ENCODE measurements at places on chromosomes 3 and 15.

DNA sequence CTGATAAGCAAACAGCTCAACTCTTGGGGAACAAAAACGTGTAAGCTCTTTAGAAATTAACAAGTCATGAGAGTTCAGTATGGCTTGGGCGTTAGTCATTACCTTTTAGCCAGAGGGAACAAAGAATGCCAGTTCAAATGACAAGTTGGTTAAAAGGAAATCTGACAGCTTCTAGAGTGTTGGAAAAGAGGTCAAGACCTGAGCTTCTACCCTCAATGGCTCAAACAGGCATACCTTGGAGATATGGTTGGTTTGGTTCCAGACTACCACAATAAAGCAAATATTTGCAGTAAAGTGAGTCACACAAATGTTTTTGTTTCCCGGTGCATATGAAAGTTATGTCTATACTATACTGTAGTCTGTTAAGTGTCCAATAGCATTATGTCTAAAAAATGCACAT lies 136.1 kb downstream of the CACNA1D start:
- DNase-seq: no peak

DNA sequence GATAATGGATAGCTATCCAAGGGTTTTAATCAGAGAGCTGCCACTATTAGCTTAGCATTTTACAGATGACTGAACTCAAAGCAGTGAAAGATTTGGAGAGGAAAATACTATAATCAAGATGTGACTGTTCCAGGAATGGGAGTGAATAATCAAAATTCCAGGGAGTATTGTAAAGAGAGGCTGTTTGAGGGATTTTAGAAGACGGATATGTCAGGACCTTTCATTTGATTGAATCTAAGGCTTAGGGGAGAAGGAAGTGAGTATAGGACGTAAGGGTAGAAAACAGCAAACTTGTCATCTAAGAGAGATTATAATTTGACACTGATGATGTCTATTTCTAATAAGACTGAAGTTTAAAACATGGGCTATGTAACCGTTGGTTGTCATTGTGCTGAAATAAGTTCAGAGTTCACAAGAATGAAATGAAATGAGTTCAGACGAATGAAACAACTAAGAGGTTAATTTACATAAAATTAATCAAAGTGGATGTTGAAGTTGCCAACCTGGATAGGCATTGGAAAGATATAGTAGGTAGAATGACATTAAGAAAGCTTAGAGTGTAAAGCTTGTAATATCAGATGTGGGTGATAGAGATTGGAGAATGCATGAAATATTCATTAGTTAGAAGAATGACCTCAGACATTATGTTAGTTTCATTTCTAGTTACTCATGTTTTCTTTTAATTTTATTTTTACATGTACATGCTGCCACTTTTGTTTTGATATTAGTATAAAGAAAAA lies 842.8 kb downstream of the SI start:
- DNase-seq: no peak

- no peak for DNase-seq
These were observed 16.3 kb downstream of the RPS27L start for GRCh38 chr15:63140936-63141335.

DNA sequence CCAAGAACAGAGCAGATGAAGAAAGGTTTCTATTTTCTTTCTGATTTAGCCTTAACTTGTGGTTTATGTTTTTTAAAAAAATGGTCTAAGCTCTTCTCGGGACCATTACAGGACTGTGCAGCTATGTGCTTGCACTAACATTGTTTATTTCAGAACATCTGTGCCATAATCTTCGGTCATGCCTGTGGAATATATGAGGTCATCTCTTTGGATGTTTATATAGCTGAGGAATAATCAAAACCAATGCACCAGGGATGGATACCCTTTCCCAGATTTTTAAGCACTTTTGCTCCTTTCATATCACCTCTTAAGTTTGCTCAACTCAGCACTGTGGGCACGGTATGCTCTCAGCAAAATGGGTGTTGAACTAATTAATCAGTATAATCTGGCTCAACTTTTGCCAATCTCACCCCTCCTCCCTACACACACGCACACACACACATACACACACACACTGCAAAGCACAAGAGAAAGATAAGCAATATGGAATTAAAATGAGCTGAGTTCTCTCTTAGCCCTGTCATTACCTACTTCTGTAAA lies 268.5 kb upstream of the TMC3 start:
- no peak for DNase-seq

GRCh38 chr3:56775838-56776555 lies 25.8 kb downstream of the ARHGEF3 start:
- DNase-seq: no peak

DNA sequence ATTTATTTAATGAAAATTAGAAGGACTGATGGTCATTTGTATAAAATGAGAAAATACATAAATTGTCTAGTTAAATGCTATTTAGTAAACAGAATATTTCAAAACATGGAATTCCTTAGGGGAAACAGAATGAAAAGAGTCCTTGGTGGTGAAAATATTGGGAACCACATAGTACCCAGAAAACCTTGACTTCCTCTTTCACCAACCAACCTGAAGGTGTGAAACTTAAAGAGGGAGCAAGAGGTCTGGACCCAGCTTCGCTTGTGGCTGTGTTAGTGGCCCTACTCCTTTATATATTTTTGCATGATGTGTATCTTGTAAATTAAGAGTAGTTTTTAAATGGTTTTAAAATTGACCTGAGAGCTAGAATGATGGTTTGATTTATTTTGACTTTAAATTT lies 64.2 kb downstream of the MAP2K5 start:
- DNase-seq: no peak

GRCh38 chr15:41853831-41854230 lies 15.2 kb downstream of the PLA2G4B start:
- no peak for DNase-seq

DNA sequence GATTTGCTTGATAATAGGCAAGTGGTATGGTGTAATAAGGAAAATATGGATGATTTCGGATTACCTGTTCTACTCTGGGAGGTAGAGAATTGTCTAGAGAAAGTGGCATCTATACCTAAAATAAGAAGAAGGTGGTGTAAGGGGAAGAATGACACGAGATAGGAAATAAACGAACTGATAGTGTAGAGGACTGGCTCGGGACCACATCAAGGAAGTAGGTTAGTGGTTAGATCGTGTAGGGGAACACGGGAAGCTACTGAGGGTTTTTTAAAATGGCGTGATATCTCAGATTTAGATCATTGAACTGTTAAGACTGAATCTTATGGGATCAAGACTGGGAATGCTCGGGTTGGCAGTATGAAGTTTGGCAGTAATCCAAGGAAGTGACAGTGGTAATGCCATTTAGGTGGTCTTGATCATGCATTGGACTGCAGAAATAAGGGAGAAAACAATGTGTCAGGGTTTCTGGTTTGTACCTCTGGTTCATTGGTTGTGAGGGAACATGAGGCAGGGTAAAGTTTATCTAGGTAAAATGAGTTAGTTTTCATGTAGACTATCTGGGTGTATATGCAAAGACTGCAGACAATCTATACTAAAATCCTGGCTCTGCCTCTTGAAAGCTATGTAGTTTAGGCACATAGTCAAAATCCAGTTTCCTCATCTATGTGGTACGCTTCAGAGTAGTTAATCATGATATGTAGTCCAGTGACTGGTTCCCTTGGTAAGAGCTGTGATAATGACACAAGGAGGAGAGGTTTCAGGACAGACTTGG lies 7.4 kb downstream of the RPL14 start:
- DNase-seq: peak; percentile 62

- DNase-seq: no peak
These were observed 302.5 kb upstream of the AZI2 start for GRCh38 chr3:28651159-28651558.

- DNase-seq: peak; percentile 76
These were observed 1.8 kb downstream of the ANP32A start for GRCh38 chr15:68818769-68819494.

- DNase-seq: no peak
These were observed 258.1 kb downstream of the CNTN6 start for GRCh38 chr3:1350885-1351284.

GRCh38 chr3:147200545-147200944 lies 205.8 kb downstream of the ZIC4 start:
- no peak for DNase-seq

GRCh38 chr3:69085833-69086722 lies 1.3 kb downstream of the ARL6IP5 start:
- peak; percentile 93 for DNase-seq

DNA sequence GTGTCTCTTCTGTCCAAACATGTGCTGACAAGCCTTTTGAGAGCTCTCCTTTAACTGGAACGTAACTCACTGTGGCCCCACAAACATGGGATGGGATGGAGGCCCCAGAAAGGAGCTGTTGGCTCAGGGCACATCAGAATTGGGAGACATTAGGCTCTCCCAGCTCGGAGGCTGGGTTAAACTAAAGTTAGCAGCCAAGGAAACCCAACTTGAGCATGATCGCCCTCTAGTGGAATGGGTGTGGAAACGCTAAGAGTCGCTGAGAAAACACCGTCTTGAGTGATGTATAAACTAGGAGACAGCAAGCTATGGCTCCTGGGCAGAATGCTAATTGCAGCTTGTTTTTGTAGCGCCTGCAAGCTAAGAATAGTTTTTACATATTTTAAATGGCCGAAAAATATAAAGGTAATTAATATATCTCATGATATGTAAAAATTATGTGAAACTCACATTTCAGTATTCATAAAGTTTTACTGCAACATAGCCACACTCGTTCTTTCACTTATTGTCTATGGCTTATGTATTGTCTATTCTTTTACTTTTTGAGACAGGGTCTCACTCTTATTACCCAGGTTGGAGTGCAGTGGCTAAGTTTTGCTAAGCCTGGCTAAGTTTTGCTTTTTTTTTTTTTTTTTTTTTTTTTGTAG lies 138.8 kb upstream of the HACD2 start:
- DNase-seq: peak; percentile 93

GRCh38 chr15:66573719-66574595 lies 8.2 kb upstream of the LCTL start:
- DNase-seq: no peak

DNA sequence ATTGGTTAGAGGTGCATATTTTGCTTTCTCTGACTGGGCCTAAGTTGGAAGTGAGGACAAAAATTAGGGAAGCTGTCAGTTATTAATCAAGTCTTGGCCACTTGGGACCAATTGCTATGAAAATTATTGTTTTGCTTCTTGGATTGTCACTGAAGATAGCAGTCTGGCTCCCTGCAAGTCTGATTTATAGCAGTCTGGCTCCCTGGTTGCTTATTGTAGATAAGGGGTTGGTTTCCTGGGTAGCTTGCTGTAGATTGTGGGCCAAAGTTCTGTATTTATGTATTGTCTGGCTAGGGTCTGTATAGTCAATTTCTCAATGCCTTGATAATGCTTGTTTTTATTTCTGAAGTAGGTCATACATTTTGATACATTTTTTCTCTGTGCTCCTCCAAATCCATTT lies 13.3 kb upstream of the DRD3 start:
- peak; percentile 2 for DNase-seq

- DNase-seq: no peak
These were observed 26.5 kb downstream of the ATP6V1A start for GRCh38 chr3:113773381-113773780.

DNA sequence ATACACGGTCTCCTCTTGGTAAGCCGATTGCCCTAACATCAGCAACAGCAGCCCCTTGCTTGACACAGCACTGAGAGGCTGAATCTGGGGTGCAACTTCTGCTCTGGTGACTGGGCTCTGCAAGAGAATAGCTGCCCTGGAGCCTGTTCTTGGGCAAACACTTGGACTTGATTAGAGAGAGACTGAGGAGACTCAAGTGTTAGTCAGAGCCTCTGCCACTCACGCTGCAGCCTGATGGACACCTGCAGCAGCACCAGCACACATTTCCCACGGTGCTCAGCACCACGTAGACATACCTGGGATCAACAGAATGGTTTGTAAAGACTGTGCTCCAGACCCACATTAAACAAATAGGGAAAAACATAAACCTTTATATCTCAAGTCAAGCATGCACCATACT lies 35.8 kb upstream of the UMPS start:
- DNase-seq: no peak

- DNase-seq: peak; percentile 46
These were observed 1.4 kb upstream of the GPR156 start for GRCh38 chr3:120286465-120286864.

DNA sequence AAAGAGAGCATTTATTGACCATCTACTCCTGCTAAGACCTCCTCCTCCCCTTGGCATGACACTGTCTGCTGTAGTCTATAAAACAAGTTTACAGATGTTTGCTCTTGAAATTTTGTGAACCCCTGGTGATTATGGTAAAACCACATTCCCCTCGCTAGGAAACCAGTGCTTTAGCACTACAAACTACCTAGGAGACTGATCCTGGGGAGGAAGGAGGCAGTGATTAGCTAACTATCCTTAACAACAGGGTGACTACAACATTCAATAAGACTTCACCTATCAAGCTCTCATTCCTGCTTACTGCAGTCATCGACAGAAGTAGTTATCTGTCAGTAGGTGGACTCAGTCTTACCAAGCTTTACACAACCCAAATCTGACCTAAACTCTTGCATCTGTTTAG lies 371.3 kb downstream of the TUSC7 start:
- no peak for DNase-seq

GRCh38 chr3:72185549-72186399 lies 400.8 kb upstream of the PROK2 start:
- peak; percentile 61 for DNase-seq

DNA sequence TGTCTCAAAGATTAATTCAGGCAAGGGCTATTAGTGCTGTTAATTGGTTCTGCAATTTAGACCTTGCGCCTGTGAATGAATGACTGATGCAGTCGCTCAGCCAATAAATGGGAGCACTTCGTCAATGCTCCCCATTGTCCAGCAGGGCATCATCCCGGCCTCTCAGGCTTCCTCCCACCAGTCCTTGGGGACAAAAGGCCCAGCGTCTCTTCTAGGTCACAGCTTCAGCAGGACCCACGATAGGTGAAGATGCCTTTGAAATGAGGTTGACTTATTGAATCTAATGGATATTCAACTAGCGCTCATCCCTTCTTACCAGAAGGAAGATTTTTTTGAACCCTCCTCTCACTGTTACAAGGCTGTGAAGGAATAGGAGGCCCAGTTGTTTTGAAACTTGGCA lies 47.7 kb upstream of the CLDN18 start:
- no peak for DNase-seq

DNA sequence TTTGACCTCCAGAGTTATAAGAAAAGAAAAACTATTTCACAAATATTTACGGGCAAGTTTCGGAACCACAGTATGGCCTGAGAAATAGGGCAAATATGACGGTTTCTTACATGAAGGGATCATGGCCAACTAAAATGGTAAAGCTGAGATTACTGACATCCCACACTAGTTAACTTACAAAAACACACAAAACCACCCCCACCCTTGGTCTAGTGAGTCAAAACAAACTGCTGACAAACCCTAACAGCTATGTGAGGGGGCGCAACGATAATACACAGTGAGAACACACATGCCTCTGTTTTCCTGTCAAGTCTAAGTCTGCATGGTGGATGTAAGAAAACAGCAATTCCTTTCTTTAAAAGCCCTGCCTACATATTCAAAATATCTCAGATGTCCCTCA lies 32.3 kb downstream of the CBLB start:
- no peak for DNase-seq
